ENCODE measurements at places on chromosomes 13 and 19.

DNA sequence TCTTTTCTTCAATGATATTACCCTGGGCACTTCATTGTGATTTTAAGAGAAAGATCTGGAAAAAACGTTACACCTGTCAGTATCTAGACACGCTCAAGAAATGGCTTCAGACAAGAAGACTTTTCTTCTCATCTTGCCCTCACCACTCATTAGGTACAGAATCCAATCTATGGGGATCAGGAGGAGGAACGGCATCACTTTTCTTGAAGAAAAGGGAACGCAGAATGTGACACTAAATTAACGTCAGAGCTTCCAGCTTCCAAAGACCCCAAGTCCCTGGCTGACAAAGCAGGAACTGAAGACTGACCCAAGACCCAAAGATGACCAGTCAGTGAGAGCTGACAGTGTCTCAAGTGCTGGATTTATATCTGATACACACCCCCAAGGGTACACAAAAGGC, 48.2 kb downstream of the BRD4 start:
- no peak for DNase-seq

DNA sequence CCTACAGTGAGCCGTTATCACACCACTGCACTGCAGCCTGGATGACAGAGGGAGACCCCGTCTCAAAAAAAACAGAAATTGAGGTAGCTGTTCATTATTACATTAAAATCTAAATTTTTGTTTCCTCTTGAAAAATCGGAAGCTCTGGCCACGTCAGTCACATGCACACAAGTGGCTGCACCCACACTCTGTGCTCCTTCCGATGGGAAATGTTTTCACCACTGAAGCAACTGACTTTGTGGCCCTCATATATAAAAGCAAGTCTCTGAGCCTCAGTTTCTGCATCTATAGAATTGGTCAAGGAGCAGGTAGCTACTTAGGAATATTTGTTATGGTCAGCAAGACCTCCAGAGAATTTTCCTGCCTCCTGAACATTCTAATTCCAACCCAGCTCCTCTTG, 4.5 kb downstream of the LRRC25 start:
- no peak for DNase-seq

DNA sequence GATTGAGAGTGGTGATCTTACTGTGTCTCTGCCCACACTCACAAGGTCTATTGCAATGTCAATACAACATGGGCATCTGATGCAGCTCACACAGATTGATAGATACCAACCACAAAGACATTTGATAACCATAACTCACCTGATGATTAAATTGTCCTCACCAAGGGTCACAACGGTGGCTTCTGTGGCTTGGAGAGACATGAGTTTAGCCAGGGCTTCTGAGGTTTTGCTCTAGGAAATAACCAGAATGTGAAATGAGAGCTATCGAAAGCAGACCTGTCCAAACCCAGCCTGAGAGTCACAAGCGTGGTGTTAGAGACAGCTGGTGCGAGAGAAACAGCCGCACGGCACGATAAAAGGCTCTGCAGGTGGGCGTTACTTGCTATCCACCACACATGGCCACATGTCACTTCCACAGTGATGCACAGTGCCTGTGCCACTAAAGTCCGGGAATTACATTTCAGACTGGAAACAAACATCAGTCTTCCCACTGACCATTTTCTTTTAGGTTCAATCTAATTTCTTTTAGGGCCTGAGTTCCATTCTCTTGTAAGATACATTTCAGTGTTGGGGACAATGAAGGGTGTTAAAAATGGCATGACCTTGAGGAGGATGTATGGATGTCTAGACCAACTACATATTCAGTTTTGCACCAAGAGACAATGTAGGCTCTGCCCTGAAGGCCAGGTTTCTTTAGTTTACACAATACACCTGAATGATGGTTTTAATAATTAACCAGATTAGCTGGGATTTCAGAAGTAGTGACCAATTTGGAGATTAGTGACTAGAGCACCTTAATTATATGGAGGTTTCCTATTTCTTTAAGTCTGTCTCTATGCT, 53.7 kb downstream of the ATP7B start:
- DNase-seq = no peak

DNA sequence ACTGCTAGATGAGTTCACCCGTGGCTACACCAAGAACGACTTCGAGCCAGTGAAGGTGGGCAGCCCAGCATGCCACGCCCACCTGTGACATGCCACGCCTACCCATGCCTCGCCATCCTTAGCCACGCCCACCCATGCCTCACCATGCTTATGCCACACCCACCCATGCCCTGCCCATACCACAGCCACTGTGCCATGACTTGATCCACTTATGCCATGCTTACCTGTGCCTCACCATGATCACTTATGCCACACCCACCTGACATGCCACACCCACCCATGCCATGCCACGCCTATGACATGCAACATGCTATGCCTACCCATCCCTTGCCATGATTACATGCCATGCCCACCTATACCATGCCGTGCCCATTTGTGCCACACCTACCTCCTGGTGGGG, 12.9 kb upstream of the USE1 start:
- DNase-seq = no peak

- no peak for DNase-seq
These were observed 68.6 kb downstream of the NDFIP2 start for GRCh38 chr13:79549355-79550106.
